ENCODE measurements at places on chromosomes 2 and 18.

DNA sequence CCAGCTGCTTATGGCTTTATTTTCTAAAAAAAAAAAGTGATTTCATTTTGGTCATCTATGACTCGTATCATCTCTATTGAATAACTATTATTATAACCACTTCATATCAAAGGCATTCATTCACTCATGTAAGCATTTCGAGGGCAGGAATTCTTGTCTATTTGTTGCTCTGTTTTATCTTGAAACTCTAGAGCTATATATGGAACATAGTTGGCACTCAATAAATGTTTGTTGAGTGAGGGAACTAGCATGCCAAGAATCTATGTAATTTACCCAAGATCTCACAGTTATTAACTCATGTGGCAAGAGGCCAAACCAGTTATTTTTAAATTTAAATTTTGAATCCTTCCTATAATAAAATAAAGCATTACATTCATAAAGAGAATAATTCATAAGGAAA is 470.1 kb downstream of the TMX3 start:
- DNase-seq, result no peak

DNA sequence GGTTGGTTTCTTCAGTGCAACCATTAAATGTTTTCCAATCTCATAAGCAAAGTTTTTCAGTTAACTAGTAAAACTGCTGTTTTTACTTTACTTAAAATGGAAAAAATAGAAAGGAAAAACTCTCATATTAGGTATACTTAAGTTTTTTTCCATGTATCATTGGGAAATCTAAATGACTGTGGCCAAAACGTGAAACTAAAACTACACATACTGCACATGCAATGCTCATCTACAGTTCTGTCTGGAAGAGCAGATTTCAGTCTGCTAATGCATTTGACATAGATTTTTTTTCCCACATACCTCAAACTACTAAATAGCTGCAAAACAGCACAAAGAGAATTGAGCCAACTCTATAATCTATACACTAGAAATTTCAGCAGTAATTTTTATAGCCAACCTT is 62.6 kb downstream of the COL5A2 start:
- DNase-seq, result no peak

DNA sequence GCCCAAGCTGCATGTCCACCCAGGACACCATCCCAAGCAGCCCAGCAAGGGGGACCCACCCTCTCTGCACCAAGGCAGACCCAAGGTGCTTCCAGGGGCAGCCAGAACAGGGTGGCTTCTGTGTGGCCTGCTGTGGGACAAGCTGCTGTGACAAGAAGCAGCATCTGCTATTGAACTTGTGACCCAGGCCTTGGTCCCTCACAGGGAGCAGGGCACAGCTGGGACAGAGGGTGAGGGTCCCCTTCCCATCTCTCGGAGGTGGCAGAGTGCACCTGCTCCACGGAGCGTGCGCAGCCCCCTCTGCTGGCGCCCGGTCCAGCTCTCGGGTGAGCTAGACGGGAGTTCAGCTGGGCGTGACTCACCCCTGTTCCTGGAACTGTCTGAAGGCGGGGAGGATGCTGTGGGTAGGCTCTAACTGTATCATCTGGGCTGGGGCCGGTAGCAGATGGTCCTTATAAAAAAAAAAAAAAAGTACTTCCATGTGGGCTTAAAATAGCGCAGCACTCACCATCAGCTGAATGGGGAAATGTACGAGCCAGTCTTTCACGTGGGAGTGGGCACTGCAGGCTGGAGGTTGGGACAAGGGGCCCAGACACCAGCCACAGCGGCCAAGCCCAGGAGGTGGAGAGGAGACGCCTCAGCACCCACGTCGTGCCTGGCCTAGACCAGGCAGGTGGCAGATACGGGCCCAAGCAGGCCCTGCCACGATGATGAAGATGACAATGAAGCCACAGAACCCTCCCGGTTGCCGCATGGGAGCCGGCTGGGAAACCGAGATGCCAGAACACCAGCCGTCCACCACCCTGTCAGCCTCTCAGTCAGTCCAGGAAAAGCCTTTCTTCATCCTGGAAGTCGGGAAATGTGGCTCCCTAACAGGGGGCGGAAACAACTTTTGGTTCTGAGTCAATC is 136.8 kb upstream of the ID2 start:
- DNase-seq, result peak; percentile 93

DNA sequence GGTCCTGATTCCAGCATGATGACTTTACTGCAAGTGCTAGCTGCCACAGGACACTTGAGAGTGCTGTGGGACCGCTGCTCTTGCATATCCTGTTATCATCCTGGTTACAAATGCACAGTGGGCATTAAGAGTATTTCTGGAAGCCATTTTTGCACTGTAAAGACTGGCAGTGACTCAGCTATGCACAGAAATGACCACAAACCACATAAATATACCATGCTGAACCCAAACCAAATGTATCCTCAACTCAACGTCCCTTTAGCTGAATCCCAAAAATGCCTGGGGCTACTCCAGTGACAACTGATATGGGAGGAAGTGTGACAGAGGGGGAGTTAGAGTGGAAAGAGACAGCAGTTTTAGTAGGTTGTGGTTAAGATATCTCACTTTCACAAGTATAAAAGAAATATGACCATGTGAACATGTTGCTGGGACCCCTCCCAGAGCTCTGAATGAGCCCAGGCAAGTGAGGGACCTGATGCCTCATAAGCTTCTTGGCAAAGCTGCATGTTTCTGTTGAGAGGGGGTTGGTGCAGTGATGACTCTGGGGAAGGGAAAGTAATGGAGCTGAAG is 37.3 kb downstream of the RHBDD1 start:
- no peak for DNase-seq

DNA sequence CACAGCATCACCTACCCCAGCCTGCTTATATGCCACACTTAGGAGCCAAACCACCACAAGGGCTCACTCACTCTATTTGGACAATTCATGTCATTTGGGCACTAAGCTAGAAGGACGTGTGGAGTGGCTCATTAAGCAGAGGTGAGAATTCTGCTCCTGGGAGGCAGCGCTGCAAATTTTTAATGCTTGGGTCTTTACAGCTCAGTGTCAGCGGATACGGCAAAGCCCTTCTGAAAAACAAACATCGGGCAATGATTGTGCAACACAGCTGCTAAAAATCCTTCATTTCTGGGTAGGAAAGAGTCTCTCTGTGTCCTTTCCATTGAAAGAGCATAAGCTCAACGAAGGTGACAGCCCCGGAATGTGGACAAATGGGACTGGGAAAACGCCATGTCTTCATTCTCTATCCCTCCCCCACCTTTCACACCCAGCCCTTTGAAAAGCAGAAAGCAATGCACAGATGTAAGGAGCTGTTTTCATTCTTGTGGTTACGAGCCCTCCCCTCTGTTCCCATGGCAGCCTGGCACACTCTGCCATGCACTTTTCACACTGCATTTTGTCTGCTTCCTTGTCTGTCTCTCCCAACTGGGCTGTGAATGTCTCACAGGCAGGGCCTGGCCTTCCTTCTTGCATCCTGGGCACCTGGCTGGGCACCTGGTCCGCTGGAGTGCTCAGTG is 16.0 kb downstream of the TMEM177 start:
- no peak for DNase-seq

GRCh38 chr2:200177971-200178911 is 128.3 kb upstream of the SPATS2L start:
- no peak for DNase-seq

DNA sequence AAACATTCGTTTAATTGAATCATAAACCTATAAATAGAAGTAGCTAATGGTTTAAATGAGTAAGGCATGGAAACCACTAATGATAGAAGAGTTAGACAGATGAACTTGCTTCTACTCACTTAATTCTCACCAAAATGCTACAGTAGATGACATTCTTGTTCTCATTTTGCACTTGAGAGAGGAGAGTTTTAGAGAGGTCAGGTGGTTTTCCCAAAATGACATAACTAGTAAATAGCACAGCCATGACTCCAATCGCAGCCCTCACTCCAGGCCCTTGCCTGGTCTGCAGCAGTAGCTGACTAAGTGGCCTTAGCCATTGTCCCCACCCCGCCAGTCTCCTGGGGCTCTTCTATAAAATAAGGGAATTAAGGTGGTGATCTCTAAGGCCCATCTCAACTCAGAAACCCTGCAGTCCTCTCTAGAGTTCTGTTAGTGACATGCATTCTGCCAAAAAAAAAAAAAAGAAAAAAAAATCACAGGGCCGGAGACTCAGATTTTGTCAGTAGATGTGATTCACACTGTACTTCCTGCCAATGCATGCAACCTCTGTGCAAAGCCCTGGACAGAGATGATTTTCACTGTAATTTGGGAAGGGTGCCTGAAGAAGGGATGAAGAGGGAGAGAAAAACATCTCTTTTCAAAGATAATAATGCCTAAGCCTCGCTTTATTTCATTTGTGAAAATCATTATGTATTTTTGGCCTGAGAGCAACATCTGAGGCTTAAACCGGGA is 221.8 kb downstream of the ANAPC1 start:
- DNase-seq, result no peak

GRCh38 chr2:182113334-182113733 is 127.7 kb downstream of the PPP1R1C start:
- DNase-seq, result no peak

- no peak for DNase-seq
These were observed 140.3 kb upstream of the RAB12 start for GRCh38 chr18:8468921-8469335.

DNA sequence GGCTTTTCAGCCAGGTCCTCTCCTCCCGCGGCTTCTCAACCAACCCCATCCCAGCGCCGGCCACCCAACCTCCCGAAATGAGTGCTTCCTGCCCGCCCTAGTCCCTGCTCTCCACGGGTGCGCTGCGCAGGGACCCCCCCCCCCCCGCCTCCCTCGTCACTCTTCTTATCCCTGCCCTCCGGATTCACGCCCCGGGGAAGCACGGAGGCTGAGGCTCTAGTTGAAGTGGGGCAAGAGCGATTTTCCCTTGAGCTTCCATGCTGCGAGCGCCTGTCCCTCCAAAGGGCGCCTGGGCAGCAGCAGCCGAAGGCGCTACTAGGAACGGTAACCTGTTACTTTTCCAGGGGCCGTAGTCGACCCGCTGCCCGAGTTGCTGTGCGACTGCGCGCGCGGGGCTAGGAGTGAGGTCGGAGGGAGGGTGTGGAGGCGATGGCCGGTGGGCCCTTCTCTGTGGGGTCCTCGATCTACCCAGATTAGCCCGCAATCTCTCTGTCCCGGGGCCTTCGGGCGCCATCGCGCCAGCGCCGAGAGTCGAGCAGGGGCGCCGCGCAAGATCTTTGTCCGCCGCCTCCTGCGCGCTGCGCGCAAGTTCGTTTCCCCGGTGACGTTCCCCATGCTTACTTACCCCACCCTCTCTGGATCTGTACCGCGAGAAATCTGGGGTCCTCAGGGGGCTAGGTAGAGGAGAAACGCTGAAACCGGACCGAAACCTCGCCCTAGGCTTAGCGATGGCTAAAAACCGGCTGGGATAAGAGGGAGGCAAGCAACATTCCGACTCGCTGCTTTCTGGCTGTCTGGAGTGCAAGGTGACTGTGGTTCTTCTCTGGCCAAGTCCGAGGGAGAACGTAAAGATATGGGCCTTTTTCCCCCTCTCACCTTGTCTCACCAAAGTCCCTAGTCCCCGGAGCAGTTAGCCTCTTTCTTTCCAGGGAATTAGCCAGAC is 677 bp downstream of the GAD1 start:
- DNase-seq, result no peak

DNA sequence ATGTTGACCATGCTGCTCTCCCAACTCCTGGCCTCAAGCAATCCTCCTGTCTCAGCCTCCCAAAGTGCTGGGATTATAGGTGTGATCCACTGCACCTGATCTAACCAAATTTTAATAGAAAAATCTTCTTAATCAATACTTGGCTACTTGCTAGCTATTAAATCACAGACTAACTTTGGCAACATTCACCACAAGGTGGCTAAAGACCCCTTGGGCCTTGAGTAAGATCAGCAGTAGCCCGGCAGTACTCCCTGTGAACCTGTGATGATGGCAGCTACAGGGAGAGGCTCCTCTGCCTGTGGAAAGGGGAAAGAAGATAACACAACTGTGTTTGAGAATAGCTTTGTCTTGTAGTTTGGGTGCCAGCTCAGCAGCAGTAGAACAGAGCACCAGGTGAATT is 102.9 kb downstream of the SLC39A10 start:
- DNase-seq, result no peak

DNA sequence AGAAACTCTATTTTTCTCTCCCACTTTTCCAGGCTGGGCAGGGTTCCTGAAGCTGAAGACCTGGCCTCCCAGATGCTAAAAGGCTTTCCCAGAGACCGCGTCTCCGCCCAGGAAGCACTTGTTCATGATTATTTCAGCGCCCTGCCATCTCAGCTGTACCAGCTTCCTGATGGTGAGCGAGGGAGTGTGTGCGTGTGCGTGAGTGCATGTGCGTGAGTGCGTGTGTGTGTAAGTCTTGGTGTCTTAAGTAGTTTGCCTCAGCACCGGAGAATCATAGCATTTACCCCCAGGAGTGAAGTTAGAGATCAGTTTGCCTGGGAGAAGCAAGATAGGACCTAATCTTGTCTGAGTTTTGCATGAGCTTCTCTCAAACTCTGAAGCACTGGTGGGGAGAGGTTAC is 73.7 kb downstream of the CDK15 start:
- DNase-seq, result no peak

DNA sequence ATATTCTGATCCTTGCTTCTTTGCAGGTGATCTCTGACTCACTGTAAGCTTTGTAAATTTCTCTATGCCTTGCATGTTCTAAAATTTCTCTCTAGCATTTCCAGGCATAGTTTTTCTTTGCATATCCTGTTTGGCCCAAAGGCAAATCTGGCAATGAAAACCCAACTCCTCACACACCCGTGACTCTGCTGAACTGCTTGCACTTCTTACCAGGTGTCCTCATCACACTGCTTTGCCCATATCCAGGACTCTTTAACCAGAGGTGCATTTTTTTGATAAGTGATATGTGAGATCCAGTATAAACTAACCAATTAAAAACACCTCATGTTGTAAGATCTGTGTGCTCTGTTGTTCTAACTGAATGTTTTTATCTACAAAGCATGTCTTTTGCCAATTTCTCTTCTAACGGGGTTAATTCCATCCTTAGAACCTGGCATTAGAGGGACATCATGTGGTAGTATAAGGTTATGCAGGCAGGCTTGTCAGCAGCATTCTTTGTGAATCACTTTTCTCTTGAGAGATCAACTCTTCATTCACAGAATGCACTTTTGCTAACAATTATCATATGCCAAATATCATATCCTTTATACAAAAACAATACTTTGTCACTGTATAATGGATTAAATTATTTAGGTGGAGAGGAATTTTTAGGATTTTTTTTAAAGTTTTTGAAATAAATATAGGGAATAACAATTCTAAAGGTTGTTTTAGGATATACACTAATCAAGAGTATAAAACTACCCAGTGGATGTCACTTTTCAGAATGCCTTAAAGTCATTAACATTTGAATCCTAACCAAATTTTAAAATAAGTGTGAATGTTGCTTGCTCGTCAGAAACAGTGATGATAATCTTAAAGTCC is 20.8 kb upstream of the TMX3 start:
- DNase-seq, result no peak

- DNase-seq, result no peak
These were observed 79.4 kb downstream of the SPRED2 start for GRCh38 chr2:65353046-65353445.

DNA sequence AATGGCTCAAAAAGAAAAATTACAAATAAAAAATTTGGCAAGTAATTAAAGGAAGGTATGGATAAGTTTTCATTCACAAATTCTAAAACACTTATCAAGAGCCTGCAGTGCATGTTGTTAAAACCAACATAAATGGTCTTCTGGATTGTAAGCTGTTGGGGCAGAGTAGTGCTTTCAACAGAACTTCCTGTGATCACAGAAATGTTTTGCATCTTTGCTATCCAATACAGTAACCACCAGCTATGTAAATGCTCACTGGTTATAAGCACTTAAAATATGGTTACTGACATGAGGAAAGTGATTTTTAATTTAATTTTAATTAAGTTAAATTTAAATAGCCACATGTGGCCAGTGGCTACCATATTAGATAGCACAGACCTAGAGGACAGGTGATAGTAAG is 133.1 kb downstream of the NBAS start:
- DNase-seq, result no peak

All from activated naive CD4-positive, alpha-beta T cell treated with Interleukin-2 at 50 U/mL for 16 hours (primary cell).